ENCODE measurements at places on chromosomes 6 and 20. TPM values are rescaled to one million over a fixed set of nuclear protein-coding genes. Genes with fewer than 3 reads are reported as not detected.

DNA sequence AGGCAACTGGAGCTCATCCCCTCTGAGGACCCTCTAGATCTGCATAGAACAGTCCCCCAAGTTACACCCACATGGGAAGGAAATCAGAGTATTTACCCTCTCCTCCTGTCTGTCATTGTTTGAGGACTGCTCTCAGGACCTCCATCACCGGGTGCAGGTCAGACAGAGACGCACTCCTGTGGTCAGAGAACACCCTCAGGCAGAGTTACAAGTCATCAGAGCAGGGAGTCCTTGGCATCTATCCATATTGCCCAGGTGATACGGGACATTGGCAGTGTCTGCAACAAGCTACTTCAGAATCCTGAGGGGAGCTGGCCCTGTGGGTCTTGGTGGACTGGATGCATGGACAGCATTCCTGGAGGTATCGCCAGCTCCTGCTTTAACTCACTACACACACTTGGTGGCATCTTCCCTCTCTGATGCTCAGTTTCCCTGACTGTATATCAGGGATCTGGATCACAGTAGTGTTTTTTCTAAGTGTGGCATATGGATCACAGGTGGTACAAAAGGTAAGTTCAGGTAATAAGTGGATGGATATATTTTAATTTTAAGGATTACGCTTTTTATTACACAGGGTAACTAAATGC lies 15.1 kb upstream of the ISM1 start:
- peaks cover 54% of the 10 kb centered on the region for H3K27me3 ChIP-seq
- no peaks in the 10 kb centered on the region for H3K36me3 ChIP-seq
- H3K4me1 ChIP-seq = no peaks in the 10 kb centered on the region
- no peak for DNase-seq

DNA sequence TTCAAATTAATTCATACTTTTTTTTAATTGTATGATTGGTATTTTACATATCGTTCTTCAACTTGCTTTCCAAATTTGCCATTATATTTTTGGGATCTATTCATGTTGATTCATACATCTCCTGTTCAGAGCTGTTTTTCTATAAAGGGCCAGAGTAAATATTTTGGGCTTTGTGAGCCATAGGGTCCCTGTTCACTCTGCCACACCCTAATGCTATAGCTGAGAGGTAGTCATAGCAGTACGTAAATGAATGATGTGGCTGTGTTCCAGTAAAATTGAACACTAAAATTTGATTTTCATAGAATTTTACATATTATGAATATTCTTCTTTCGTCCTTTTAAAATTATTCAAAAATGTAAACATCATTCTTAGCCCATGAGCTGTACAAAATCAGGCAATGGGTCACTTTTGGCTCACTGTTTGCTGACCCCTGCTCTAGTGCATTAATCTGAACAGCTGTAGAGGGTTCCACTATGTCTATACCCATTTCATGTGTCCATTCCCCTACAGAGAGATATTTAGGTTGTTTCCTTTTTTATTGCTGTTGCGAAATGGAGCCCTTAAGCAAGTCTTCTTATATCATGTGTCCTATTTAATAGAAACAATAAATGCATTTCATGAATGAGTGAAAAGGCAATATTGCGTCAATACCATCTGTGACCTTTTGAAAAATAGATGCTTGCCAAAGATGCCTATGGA lies 136.4 kb upstream of the SALL4 start:
- H3K27me3 ChIP-seq = no peaks in the 10 kb centered on the region
- H3K4me1 ChIP-seq = peaks cover 25% of the 10 kb centered on the region
- no peak for DNase-seq
- H3K27ac ChIP-seq = no peak overlapping the region

DNA sequence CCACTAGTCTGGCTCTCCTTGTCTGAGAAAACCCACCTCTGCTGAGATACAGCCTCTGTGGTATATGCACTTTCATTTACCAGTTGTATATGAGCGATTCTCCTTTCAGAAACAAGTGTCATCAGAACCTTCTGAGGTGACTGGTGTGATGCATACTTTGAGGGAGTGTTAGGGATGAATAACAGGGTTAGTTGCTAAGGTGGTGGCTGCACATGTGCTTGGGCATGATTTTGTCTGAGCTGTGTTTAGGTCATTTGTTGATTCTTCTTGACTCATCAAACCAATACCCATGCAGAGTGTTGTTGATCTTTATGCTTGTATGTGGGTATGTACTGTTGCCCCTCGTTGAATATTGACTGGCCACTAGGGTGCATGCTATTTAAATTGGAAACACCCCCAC lies 25.7 kb downstream of the DTD1 start:
- H3K27ac ChIP-seq = no peak overlapping the region
- peaks cover 18% of the 10 kb centered on the region for H3K36me3 ChIP-seq
- H3K4me1 ChIP-seq = no peaks in the 10 kb centered on the region
- DNase-seq = no peak
- H3K27me3 ChIP-seq = no peaks in the 10 kb centered on the region

DNA sequence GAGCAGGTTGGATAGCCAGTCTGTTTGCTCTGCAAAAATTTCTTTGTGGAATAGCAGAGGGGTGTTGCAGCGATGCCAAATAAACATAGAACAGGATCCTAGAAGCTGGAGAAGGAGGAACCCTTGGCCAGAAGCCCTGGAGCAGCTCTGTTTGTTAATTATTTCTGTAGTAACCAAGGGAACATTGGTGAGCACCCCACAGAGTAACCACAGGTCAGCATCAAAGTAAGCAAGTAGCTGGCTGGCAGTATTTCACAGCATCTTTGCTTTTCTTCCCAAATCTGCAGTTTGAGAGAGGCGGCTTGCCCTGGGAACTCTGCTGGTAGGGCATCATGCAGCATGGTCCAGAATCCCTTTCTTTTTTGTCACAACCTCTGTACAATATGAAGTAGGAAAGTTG lies 12.7 kb upstream of the APMAP start:
- no peak overlapping the region for H3K4me3 ChIP-seq
- DNase-seq = peak; percentile 42
- H3K27me3 ChIP-seq = peaks cover 11% of the 10 kb centered on the region
- no peak overlapping the region for H3K27ac ChIP-seq
- peaks cover 12% of the 10 kb centered on the region for H3K36me3 ChIP-seq
- H3K4me1 ChIP-seq = peaks cover 6% of the 10 kb centered on the region

GRCh38 chr20:19137641-19138040 lies 74.8 kb upstream of the SLC24A3 start:
- no peak overlapping the region for H3K4me3 ChIP-seq
- DNase-seq = no peak
- H3K36me3 ChIP-seq = no peaks in the 10 kb centered on the region
- H3K4me1 ChIP-seq = no peaks in the 10 kb centered on the region

- no peak for DNase-seq
- H3K27me3 ChIP-seq = peaks cover 44% of the 10 kb centered on the region
- H3K36me3 ChIP-seq = no peaks in the 10 kb centered on the region
- H3K4me3 ChIP-seq = no peak overlapping the region
- no peak overlapping the region for H3K27ac ChIP-seq
- no peaks in the 10 kb centered on the region for H3K4me1 ChIP-seq
Observed at GRCh38 chr6:133827766-133828165, 61.1 kb upstream of the TCF21 start.

DNA sequence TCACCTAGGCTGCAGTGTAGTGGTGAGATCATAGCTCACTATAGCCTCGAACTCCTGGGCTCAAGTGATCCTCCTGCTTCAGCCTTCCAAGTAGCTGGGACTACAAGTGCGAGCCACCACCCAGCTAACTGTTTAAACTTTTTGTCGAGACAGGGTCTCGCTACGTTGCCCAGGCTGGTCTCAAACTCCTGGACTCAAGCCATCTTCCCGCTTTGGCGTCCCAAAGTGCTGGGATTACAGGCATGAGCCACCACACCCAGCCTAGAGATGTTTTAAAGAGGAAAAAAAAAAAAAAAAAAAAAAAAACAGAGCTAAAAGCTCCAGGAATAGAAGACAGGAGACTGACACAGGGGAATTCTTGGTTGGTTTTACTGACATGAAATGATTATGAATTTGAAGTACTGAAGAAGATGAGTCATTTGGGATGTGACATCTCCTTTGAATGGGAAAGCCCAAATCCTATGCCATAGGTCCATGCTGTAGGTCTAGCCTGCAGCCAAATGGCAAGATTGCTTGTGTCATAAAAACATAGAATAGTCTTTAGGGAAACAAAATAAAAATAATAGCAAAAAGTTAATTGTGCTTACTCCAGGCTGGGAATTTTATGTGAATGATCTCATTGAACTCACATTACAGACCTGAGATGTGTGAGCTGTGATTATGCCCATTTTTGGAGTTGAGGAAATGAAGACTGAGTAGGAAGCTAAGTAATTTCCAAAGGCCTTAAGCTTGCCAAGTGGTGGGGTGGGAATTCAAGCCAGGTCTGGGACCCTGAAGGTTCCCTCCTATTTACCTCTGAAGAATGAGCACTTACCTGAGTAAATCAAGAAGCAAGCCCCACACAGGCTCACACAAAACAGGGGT lies 24.3 kb upstream of the NHSL1 start:
- H3K4me3 ChIP-seq = no peak overlapping the region
- no peak for DNase-seq
- peaks cover 8% of the 10 kb centered on the region for H3K36me3 ChIP-seq
- H3K27ac ChIP-seq = no peak overlapping the region
- peaks cover 21% of the 10 kb centered on the region for H3K4me1 ChIP-seq
- no peaks in the 10 kb centered on the region for H3K27me3 ChIP-seq

DNA sequence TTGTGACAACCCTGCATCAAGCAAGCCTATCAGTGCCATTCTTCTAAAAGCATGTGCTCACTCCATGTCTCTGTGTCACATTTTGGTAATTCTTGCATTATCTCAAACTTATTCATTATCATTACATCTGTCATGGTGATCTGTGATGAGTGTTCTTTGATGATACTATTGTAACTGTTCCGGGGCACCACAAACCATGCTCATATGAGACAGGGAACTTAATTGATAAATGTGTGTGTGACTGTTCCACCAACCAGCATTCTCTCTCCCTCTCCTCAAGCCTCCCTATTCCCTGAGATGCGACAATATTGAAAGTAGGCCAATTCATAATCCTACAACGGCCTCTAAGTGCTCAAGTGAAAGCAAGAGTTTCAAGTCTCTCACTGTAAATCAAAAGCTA lies 4.0 kb downstream of the HUS1B start:
- H3K36me3 ChIP-seq = peaks cover 9% of the 10 kb centered on the region
- peaks cover 20% of the 10 kb centered on the region for H3K4me1 ChIP-seq
- no peak for DNase-seq
- no peaks in the 10 kb centered on the region for H3K27me3 ChIP-seq
- no peak overlapping the region for H3K27ac ChIP-seq
- no peak overlapping the region for H3K4me3 ChIP-seq

DNA sequence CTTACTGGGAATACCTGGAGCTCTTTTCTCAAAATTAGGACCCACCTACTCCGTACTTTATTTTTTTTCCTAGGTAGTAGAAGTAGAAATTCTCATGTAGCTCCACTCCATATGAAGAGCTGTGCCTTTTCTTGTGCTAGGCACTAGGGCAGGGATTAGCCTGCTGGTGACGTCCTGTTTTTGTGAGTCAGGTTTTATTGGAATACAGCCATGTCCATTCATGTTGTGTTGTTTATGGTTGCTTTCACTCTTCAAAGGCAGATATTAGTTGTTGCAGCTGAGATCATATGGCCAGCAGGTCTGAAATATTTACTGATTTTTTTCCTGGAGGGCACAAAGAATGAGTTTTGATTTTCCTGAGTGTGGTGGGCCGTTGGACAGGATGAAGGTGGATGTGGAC lies 20.5 kb downstream of the XRN2 start:
- no peaks in the 10 kb centered on the region for H3K27me3 ChIP-seq
- H3K27ac ChIP-seq = peak overlapping the region; percentile 32
- H3K4me3 ChIP-seq = peak overlapping the region; percentile 2
- H3K4me1 ChIP-seq = peaks cover 28% of the 10 kb centered on the region

GRCh38 chr20:17852323-17852722 lies 116.3 kb downstream of the SNX5 start:
- H3K4me1 ChIP-seq = peaks cover 25% of the 10 kb centered on the region
- H3K27me3 ChIP-seq = no peaks in the 10 kb centered on the region
- no peak overlapping the region for H3K4me3 ChIP-seq

DNA sequence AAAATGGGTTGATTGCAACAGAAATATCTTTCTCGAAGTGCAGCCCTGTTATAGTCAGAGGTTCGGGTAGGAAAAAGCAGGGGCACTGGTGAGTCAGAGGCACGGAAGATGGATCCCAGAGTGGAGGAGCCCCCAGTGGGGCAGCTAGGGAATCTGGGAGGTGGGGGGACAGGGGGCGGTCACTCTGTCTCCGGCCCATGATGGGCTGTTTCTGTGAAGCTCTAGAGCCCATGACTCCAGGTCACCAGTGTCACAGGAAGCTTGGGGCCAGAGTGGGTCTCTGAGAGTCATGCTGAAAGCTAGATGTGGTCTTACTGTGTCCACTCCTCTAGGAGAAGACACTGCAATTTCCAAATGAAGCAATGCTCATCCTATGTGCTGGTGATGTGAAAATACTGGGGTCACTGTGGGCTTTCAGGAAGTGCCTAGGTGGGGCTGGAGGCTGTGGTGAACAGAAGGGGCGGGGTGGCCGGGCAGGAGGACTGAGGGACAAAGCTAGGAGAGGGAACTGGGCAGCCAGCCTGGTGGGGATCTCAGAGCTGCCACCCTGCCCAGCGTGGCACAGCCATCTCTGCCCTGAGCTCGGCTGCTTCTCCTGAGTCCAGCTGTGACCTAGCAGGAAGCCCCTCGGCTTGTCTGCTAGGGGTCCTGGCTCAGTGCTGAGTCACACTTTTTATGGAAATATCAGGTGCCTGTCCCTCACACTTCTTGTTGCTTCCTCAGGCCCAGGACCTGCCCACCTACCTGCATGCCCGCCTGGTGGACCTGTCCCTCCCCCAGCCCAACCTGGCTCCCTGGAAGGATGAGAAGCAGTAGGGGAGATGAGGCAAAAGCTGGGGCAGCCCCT lies 54.2 kb downstream of the IRF4 start:
- no peaks in the 10 kb centered on the region for H3K36me3 ChIP-seq
- H3K4me3 ChIP-seq = no peak overlapping the region
- DNase-seq = no peak
- no peak overlapping the region for H3K27ac ChIP-seq

GABRR1 gene
- total RNA-seq = not detected

PCED1A gene
- total RNA-seq = 80.8 TPM

GRM4 gene
- 0.40 TPM for total RNA-seq

PSORS1C2 gene
- total RNA-seq = not detected

C6orf163 gene
- 3.8 TPM for total RNA-seq

PTCHD4 gene
- 0.91 TPM for total RNA-seq

Data from osteocyte (in vitro differentiated cells).